ENCODE measurements at places on chromosomes 5 and 9. TPM values are rescaled to one million over a fixed set of nuclear protein-coding genes. Genes with fewer than 3 reads are reported as not detected.

Gene TUSC1
- 15.0 TPM for polyA plus RNA-seq

Gene MPDZ
- 29.1 TPM for polyA plus RNA-seq

GRCh38 chr9:113623851-113624485 lies 160.4 kb downstream of the RGS3 start:
- no peak for DNase-seq

Gene DNAJA1
- 72.2 TPM for polyA plus RNA-seq

DNA sequence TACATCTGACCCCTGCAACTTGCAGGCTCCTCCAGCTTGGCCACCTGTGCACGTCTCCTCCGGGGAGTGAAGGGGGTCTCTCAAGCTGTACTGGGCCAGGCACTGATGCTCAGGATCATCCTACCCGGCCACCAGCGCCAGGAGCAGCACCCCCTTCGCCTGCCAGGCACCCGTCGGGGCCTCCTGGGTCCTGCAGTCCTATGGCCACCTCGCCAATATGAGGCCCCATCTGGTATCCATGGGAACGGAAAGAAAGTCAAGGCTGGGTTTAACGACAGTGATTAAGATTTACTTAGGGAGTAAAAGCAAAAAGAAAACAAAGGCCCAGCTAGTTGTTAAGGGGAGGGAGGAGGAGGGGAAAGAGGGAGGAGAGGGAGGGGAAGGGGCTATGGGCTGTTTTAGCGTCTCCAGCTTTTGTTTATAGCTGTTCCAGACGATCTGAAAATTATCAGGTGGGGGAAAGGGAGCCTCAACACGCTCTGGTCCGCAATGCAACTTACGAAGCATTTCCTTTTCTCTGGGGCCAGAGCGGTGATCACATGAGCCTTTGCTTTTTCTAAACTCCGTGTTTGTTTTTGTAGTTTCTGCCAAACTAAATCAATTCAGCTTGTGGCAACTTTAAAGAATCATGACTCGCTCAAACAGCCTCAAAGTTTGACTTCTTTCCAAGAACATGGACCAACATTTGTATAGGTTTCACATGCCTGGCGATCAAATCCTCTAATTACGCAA lies 132.4 kb downstream of the ROR2 start:
- no peak for DNase-seq
